ENCODE measurements at places on chromosomes 3 and 15.
A peak's percentile ranks its signal among the peaks of the same experiment; 100 is the strongest.

DNA sequence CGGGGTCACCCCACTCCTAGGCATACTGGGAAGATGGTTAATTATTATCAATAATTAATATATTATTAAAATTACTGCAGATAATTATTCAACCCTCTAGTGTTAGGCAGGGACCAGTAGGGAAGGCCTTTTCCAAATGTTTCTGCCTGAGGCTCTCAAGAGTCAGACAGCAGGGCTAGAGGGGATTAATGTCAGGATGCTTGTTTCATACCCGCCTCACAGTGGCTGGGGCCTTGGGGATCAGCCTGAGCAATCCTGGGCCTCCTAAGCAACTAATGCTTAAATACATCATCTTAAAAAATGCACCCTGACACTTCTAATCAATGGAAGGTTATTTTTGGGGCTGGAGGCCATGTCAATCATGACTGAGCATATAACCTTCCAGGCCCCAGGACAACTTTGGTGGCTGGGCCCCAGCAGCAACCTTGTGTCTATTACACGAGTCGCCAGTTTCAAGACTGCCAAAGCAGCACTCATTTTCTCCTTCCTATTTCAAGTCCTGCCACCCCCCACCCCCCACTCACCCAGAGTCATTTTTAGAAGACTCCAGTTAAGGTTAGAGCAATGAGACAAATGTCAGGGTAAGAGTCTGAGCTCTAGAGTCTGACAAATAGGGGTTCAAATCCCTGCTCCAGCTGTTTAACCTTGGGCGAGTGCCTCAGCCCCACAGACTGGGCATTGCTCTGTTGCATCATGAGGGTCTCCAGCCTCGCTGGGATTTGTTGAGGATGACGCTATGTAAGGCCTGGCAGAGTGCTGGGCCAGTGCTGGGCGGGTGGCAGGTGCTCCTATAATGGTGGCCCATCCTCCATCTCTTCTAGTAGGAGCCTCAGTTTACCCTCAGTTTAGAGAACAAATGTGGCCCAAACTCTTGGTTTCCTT lies 6.1 kb downstream of the AMOTL2 start:
- DNase-seq, result peak; percentile 2

DNA sequence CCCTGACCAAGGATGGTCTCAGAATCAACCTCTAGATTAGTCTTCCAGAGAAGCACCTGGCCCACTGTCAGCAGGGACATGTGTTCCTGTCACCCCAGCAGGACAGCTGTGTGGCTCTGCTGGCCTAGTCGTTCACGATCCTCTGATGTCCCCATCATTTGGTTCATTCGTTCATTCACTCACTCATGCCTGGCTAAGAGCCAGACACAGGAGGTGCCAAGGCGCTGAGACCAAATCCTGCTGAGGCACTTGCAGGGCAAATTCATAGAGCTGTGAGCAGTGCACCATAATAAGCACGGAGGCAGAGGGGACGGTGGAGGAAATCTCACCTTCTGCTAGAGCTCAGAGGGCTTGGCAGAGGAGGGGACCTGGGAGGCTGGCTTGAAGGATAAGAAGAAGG lies 49.9 kb upstream of the FGD5 start:
- no peak for DNase-seq

GRCh38 chr15:101637516-101637915 lies 14.7 kb downstream of the TM2D3 start:
- peak; percentile 68 for DNase-seq

- DNase-seq, result no peak
These were observed 39.6 kb upstream of the SYN2 start for GRCh38 chr3:11964553-11964952.

- DNase-seq, result no peak
These were observed 123.0 kb downstream of the VGLL3 start for GRCh38 chr3:86867982-86868381.

DNA sequence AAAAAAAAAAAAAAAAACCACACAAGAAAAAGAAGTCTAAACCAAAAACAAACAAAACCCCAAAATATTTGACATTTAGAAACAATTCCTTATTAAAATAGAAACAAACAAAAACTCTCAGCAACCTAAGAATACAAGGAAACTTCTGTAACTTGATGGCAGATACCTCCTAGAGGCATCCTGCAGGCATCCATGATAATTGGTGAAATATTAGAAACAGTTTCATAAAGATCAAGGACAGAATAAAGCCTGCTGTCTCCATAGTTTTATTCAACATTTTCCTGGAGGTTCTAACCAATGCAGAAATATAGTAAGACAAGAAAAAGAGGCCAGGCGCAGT lies 63.0 kb upstream of the TRPM1 start:
- no peak for DNase-seq

GRCh38 chr15:83283813-83284558 lies 478 bp downstream of the BNC1 start:
- peak; percentile 29 for DNase-seq

DNA sequence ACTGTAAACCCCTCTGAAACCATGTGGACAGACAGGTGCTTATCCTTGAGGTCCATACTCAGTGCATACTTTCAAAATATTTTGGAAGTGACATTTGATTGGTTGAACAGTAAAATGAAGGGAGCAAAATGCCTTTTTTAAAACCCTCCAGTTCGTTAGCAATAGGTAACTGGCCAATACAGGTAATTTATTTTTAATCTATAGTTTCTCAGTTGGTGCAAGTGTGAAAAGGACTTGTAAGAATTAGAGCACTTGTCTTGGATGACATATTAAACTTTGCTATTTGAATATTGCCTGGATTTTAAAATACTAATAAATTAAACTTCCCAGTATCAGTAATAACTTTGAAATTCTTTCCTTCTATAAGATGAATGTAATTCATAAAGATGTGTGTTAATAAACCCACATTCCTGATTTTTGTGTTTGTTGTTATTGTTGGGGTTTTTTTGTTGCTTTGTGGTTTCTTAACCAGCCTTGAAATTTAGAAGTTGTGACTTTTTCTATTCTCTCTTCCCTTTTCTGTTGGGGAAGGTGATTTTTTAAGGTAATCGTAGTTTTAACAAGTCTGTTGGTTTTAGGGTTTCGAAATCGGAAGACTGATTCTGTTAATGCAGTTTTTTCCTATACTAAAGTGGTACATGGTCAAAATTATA lies 90.0 kb downstream of the STT3B start:
- DNase-seq, result no peak

DNA sequence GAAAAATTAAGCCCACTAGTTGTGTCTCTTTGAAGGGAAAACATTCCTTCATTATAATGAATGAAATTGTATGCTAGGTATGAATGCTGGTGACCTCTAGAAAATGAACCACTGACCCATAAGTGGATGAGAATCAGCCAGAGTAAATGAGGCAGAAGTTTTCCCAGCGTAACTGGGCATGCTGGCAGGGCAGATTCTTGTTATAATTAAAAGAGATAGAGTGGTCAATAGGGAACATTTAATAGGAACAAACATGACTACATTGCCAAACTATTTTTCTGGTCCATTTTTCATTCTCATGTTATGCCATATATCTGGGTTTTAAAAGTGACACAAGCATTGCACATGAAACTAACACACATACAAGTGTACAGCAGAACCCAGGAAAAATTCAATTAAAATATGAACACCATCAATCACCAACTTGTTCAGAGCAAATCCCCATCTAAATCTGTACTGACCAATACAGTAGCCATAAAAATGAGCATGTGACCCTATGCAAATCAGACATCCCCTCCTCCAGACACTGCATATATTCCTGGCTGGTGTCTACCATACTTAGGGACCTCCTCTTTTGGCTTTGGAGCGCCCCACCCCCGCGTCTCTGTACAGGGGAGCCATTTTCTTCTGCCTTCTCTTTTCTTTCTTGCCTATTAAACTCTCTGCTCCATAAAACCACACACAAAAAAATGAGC lies 4.0 kb downstream of the CLRN1 start:
- no peak for DNase-seq

- no peak for DNase-seq
These were observed 715 bp upstream of the SCAPER start for GRCh38 chr15:76905855-76906254.

GRCh38 chr3:196640297-196641018 lies 964 bp downstream of the NRROS start:
- no peak for DNase-seq

DNA sequence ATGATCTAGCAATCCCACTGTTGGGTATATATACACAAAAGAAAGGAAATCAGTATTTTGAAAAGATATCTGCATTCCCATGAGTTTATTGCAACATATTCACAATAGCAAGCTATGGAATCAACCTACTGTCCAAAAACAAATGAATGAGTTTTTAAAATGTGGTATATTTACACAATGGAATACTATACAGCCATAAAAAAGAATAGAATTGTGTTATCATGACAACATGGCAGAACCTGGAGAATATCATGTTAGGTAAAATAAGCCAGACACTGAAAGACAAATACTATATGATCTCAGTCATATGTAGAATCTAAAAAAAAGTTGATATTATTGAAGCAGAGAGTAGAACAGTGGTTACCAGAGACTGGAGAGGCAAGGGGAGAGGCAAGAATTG lies 732.6 kb downstream of the MCTP2 start:
- no peak for DNase-seq

DNA sequence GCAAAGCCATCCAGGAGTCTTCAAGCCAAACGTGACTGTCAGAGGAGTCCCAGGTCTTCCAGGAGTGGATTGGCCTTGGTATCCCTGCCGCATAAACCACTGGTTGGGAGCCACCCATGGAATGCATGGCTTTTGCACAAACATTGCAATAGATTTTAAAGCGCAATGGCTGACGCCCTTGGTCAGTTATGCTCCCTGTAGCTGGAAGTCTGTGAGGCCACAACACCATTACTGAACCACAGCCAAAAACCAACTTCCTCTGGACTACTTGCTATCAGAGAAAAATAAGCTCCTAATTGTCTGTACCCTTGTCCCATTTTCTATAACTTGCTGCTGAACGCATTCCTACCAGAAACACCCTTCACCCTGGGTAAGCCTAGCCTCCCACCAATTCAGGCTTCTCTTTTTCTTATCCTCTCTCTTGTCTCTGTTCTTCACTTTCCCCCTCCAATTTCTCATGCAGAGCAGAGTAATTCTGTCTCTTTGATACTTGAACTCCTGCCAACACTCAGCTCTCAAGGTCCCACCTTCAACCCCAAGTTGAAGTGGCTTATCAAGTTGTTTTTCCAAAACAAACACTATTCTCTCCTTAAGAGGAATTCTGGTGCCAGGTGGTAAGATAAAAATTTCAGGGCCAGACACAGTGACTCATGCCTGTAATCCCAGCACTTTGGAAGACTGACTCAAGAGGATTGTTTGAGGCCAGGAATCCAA lies 176.4 kb upstream of the UBE2E1 start:
- peak; percentile 62 for DNase-seq

GRCh38 chr3:53803124-53803815 lies 42.9 kb downstream of the CHDH start:
- DNase-seq, result no peak

GRCh38 chr15:40160021-40160420 lies 848 bp upstream of the BUB1B start:
- no peak for DNase-seq

DNA sequence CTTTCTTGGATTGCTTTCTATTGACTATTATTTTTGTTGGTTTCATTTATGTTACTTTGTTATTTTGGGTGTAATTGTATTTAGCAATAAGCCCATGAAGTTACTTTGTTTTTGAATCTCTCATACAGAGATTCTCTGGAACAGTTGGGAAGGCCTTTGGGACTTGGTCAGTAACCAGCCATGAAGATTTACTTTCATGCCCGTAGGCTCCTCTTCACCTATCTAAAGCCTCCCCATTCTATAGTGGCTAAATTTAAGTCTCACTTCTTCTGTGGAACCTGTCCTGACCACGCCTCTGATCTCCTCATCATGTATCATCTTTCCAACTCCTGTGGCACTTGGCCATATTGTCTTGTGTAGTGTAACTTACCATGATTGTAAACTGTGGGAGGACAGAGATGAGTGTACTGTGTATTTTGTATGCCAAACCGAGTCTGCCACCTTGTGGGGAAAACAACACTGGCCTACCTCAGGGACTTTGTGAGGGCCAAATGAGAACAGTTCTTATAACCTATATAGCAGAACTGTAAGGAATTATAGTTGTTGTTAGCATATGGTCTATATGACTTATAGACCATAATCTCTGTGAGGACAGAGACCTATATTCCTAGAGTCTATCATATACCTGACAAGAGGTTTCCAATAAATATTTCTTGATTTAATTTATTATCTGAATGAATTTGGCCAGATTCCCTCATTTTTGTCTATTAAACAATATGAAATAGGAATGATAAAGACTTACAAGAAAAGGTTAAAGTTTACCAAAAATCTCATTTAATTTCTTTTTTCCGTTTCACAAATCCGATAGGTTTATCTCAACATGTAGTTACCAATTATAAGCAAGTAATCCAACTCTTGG lies 75.0 kb downstream of the STARD9 start:
- peak; percentile 75 for DNase-seq

DNA sequence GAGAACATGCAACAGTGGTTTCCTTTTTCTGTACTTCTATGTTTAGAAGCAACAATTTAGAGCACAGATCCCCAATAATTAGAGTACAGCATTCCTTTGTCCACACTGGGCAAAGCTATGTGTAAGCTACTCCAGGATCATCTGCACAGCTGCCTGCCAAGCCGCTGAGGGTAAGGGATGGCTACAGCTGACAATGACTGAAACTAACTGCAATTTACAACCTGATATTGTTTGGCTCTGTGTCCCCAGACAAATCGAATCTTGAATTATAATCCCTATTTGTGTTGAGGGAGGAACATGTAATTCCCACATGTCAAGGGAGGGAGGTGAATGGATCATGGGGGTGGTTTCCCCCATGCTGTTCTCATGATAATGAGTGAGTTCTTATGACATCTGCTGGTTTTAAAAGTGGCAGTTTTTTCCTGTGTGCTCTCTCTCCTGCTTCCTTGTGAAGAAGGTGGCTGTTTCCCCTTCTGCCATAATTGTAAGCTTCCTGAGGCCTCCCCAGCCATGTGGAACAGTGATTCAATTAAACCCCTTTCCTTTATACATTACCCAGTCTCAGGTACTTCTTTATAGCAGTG lies 54.8 kb upstream of the TNFSF10 start:
- peak; percentile 18 for DNase-seq

DNA sequence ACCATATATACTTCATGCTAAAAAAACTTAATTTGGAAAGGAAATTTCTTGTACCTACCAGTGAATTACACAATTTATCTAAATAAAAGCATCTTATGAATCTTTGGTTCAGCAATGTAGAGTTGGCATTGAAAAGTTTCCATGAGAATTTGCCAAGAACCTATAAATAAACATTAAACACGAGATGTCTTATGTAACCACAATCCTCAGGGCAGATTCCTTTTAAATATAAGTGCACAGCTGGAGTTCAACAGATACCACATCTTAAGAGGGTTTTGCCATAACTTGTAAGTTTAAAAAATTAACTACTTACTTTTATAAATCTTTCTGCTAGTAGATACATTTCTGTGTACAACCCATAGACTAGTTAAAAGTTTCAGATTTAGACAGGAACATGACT lies 499.3 kb upstream of the ARRDC4 start:
- DNase-seq, result no peak

DNA sequence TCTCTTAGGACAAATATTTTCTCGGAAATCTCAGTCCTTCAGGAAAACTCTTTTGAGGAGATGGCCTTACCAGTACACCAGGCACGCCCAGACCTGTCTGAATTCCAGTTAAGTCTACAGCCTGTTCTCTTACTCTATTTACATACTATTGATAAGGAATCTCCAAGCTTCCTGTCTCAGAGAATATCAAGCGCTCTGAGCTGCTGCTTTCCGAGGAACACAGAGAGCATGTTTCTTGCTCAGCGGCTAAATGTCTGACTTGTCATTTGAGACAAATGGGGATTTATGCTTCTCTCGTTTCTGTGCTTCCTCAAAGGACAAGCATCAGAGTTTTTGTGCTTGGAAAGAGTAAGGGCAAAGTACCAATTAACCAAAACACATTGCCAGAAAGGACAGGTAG lies 112.4 kb upstream of the CCDC54 start:
- DNase-seq, result no peak
